ENCODE measurements at places on chromosomes 6 and 20. TPM values are rescaled to one million over a fixed set of nuclear protein-coding genes. Genes with fewer than 3 reads are reported as not detected.
A peak's percentile ranks its signal among the peaks of the same experiment; 100 is the strongest.

DNA sequence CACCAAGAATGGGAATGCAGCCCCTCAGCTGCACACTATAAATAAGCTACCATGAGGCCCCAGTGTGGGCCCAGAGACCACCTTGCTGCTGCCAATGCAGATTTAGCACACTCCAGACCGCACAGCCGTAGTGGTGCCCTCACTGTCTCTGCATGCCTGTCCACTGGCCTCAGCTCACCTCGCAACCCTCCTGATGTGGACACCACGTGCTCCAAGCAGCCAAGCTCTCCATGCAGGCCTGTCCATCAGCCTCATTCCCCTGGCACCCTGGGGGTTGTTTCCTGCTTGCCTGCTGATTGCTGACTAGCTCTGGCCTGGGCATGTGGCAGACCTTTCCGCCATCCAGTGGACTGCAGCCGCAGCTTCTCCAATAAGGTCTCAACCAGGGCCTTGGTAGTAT, 36.2 kb downstream of the ZBTB9 start:
- H3K27me3 ChIP-seq, result peaks cover 14% of the 10 kb centered on the region
- no peak overlapping the region for H3K4me3 ChIP-seq
- no peaks in the 10 kb centered on the region for H3K36me3 ChIP-seq
- no peak for DNase-seq

DNA sequence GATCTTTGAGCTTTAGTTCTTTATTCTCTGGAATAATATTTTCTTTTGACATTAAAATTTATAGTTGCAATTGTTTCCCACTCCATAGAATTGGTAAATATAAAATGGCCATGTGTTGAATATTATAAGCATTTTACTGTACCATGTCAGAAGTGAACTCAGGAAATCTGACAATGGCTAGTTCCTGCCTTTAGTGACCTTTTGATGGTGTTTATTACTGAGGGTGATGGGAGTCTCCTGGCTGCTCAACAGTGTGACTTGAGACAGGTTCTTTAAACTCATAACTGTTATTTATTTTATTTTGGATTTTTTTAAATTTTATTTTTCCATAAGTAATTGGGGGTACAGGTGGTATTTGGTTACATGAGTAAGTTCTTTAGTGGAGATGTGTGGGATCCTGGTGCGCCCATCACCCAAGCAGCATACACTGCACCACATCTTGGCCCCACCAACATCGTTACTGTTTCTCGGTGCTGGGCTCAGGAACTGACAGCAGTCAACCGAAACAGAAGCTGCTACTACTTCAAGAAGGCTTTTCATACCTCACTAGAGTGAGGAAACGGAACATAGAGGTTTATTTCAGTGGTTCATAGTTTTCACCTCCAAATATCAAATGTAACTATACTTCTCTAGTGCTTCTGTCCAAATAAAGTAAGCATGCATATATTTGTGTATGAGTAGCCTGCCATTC, 90.4 kb downstream of the PLEKHG1 start:
- H3K27ac ChIP-seq, result no peak overlapping the region
- no peak overlapping the region for H3K4me3 ChIP-seq
- no peaks in the 10 kb centered on the region for H3K4me1 ChIP-seq
- no peaks in the 10 kb centered on the region for H3K36me3 ChIP-seq
- no peaks in the 10 kb centered on the region for H3K27me3 ChIP-seq

The MMP24 gene
- 0.10 TPM for total RNA-seq

The SUMO4 gene
- total RNA-seq, result 1.6 TPM

GRCh38 chr6:128659878-128660622, 139.7 kb upstream of the PTPRK start:
- no peaks in the 10 kb centered on the region for H3K27me3 ChIP-seq
- H3K4me1 ChIP-seq, result peaks cover 30% of the 10 kb centered on the region
- no peak overlapping the region for H3K4me3 ChIP-seq
- no peak overlapping the region for H3K27ac ChIP-seq

- H3K4me1 ChIP-seq, result no peaks in the 10 kb centered on the region
- H3K27ac ChIP-seq, result no peak overlapping the region
- H3K36me3 ChIP-seq, result peaks cover 7% of the 10 kb centered on the region
These were observed 401.7 kb downstream of the ZFAND3 start for GRCh38 chr6:38221251-38221650.

DNA sequence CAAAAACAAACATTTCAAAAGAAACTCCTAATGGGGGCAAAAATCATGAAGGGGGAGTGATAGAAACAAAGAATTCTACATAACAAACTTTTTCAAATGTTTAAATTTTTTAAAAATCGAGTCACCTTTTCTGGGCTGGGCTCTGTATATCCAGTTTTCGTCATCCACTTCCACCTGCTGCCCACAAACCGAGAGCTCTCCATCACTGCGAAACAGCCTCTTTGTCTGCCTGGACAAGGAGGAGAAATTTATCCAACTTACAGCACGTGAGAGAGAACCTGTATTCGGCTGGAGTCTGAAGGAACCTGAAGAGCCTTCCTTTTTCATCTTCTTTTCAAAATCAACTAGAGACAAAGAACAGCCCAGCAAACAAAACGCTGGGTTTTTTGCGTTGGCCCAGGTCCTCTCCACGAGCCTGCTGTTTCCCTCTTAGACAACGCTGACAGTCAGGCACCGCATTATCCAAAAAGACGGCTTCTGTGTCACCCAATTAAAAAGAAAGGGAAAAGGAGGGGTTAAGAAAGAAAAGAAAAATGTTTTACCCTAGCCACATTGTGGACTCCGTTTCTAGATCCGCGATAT, 72.4 kb upstream of the NHSL1 start:
- no peak overlapping the region for H3K4me3 ChIP-seq
- H3K4me1 ChIP-seq, result no peaks in the 10 kb centered on the region
- DNase-seq, result no peak
- no peaks in the 10 kb centered on the region for H3K36me3 ChIP-seq
- H3K27me3 ChIP-seq, result no peaks in the 10 kb centered on the region
- no peak overlapping the region for H3K27ac ChIP-seq

DNA sequence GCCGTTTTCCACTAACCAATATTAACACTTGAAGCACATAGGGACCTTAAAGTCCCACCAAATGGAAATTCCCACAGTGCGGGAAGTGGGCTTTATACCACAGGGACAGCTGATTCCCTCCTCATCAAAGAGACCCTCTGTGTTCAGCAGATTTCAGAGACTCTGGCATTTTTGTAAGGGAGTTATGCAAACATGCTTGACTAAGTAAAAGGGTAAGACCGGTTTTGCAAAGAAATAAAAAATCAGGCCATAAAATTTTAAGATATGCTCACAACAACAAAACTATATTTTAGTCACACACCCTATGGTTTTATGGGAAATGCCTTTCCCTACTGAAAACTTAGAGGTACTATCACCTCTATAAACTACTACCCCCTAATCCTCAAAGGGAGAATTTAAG, 45.4 kb upstream of the SPTLC3 start:
- H3K4me1 ChIP-seq, result no peaks in the 10 kb centered on the region
- no peaks in the 10 kb centered on the region for H3K36me3 ChIP-seq
- no peak overlapping the region for H3K27ac ChIP-seq
- no peak for DNase-seq
- H3K4me3 ChIP-seq, result no peak overlapping the region

- no peak for DNase-seq
- no peak overlapping the region for H3K27ac ChIP-seq
- H3K27me3 ChIP-seq, result no peaks in the 10 kb centered on the region
- H3K36me3 ChIP-seq, result no peaks in the 10 kb centered on the region
These were observed 94.9 kb upstream of the ADGRF1 start for GRCh38 chr6:47137073-47137472.

GRCh38 chr20:59581993-59582679, 22.2 kb upstream of the PHACTR3 start:
- H3K36me3 ChIP-seq, result peaks cover 2% of the 10 kb centered on the region
- no peak overlapping the region for H3K4me3 ChIP-seq
- DNase-seq, result no peak
- H3K27ac ChIP-seq, result no peak overlapping the region

GRCh38 chr6:40251637-40252300, 317.5 kb upstream of the MOCS1 start:
- no peaks in the 10 kb centered on the region for H3K36me3 ChIP-seq
- H3K4me3 ChIP-seq, result no peak overlapping the region
- H3K4me1 ChIP-seq, result no peaks in the 10 kb centered on the region
- H3K27ac ChIP-seq, result no peak overlapping the region
- no peaks in the 10 kb centered on the region for H3K27me3 ChIP-seq
- DNase-seq, result no peak

The ULBP3 gene
- 6.3 TPM for total RNA-seq

- H3K4me1 ChIP-seq, result peaks cover 7% of the 10 kb centered on the region
- no peak for DNase-seq
- H3K4me3 ChIP-seq, result no peak overlapping the region
- no peak overlapping the region for H3K27ac ChIP-seq
- peaks cover 10% of the 10 kb centered on the region for H3K27me3 ChIP-seq
These were observed 28.5 kb upstream of the SERPINB1 start for GRCh38 chr6:2870046-2870636.

The LTB gene
- 0.37 TPM for total RNA-seq

The WFDC10B gene
- total RNA-seq, result not detected

The OXT gene
- total RNA-seq, result not detected

The SCAF8 gene
- 41.0 TPM for total RNA-seq

GRCh38 chr6:158836625-158837311, 17.6 kb upstream of the EZR start:
- no peak overlapping the region for H3K4me3 ChIP-seq
- peaks cover 7% of the 10 kb centered on the region for H3K4me1 ChIP-seq
- H3K27me3 ChIP-seq, result no peaks in the 10 kb centered on the region
- no peak for DNase-seq
- H3K27ac ChIP-seq, result no peak overlapping the region

DNA sequence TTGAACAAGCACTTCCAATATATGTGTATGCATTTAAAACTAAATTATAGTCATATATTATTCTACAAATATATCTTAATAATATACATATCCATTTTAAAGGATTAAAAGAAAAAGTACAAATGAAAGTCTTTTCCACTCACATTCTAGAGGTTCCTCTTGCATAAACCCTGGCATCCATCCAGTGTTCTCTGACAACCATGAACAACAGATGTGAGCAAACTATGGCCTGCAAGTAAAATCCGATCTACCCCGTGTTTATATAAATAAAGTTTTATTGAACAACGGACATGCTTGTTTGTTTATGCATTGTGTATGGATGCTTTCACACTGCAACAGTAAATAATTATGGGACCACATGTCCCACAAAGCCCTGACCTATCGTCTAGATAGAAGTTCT, 1122.3 kb downstream of the EPHA7 start:
- H3K27me3 ChIP-seq, result no peaks in the 10 kb centered on the region
- peak; percentile 49 for DNase-seq
- no peak overlapping the region for H3K4me3 ChIP-seq
- H3K36me3 ChIP-seq, result no peaks in the 10 kb centered on the region
- H3K27ac ChIP-seq, result no peak overlapping the region

GRCh38 chr20:6140947-6141346, 18.1 kb upstream of the FERMT1 start:
- H3K4me3 ChIP-seq, result no peak overlapping the region
- no peaks in the 10 kb centered on the region for H3K36me3 ChIP-seq
- DNase-seq, result no peak
- H3K27me3 ChIP-seq, result peaks cover 16% of the 10 kb centered on the region
- no peaks in the 10 kb centered on the region for H3K4me1 ChIP-seq

DNA sequence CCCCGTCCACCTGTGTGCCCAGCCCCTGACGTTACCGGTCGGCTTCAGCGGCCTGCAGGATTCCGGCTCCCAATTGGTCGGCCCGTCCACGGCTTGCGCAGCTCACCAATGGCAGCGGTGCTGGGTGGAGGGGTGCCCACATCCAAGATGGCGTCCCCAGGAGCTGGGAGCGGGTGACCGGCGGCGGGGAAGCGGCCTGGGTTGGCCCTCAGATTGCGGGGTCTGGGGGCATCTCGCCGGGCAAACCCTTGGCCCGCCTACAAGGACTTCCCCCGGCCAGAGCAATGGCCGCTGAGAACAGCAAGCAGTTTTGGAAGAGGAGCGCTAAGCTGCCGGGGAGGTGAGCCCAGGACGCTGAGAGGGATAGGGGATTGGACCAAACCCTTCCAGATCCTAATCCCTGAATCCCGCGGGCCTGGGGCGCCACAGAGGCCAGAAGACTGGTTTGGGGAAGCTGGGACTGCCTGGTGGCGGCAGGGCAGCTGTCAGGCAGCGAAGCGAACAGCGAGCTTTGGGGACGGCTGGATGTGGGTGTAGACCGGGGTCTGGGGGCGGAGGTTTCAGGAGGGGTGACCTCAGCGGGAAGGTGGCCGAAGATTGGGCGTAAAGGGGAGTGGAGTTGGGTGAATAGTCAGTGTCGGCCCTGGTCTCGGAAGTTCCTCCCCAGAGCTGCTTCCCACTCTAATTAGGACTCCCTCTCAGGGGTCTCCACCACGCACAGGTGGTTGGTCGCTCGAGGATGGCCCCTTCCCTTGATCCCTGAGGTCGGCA, at the start of the genes TBC1D22B and TMEM217:
TSS of gene TBC1D22B (plus strand) at position 139 of the 771 bp plus-strand sequence. CDS start at position 285, 146 bp downstream.
TSS of gene TMEM217 (minus strand) at position 511 of the 771 bp plus-strand sequence. CDS start 39,114 bp downstream, outside the sequence.
- H3K4me3 ChIP-seq, result peak within 1 kb of the TSS; percentile 96
- no peaks in the 10 kb centered on the region for H3K27me3 ChIP-seq
- peak; percentile 96 for DNase-seq
- peak within 1 kb of the TSS; percentile 96 for H3K27ac ChIP-seq

The COL11A2 gene
- 1.5 TPM for total RNA-seq

The ADTRP gene
- total RNA-seq, result 25.3 TPM

- H3K4me1 ChIP-seq, result no peaks in the 10 kb centered on the region
- no peak for DNase-seq
- no peak overlapping the region for H3K4me3 ChIP-seq
- peaks cover 65% of the 10 kb centered on the region for H3K27me3 ChIP-seq
- no peaks in the 10 kb centered on the region for H3K36me3 ChIP-seq
These were observed 93.7 kb upstream of the PROKR2 start for GRCh38 chr20:5410470-5410869.

The BMP7 gene
- total RNA-seq, result not detected

- no peak overlapping the region for H3K27ac ChIP-seq
- H3K27me3 ChIP-seq, result peaks cover 89% of the 10 kb centered on the region
- peak; percentile 73 for DNase-seq
- H3K4me1 ChIP-seq, result no peaks in the 10 kb centered on the region
These were observed 34.1 kb upstream of the HLA-DQB1 start for GRCh38 chr6:32700391-32701040.

DNA sequence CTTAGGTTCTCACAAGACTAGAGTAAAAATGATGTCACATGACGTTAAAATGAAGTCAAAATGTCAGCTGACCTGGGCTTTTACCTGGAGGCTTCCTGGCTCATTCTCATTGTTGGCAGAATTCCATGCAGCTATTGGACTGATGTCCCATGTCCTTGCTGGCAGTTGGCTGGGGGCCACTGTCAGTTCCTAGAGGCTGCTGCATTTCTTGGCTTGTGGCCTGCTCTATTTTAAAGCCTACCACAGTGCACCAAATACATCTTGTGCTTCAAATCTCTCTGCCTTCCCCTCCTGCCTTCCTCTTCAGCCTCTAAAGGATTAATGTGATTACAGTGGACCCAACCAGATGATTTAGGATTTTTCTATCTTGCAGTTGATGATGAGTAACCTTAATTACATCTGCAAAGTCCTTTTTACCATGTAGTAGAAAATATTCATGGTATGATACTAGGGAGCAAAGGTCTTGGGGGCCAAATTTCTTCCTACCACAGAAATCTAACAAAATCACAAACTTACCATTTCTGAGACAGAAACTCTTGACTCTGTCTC, 81.9 kb downstream of the FIG4 start:
- peak overlapping the region; percentile 11 for H3K27ac ChIP-seq
- no peaks in the 10 kb centered on the region for H3K27me3 ChIP-seq
- peaks cover 4% of the 10 kb centered on the region for H3K36me3 ChIP-seq
- peaks cover 22% of the 10 kb centered on the region for H3K4me1 ChIP-seq

The RNF182 gene
- not detected for total RNA-seq

GRCh38 chr6:107524626-107525025, 34.7 kb downstream of the SOBP start:
- H3K4me3 ChIP-seq, result no peak overlapping the region
- H3K36me3 ChIP-seq, result no peaks in the 10 kb centered on the region
- no peak for DNase-seq
- no peaks in the 10 kb centered on the region for H3K4me1 ChIP-seq
- H3K27me3 ChIP-seq, result no peaks in the 10 kb centered on the region
- H3K27ac ChIP-seq, result no peak overlapping the region

Data from MCF 10A (cell line).